Activated T-cell treated with anti-CD3 and anti-CD28 coated beads, Interleukin-2, amount 50 U/mL, for 48 hours (primary cell): ENCODE measurements at places on chromosomes 3 and 15.

DNA sequence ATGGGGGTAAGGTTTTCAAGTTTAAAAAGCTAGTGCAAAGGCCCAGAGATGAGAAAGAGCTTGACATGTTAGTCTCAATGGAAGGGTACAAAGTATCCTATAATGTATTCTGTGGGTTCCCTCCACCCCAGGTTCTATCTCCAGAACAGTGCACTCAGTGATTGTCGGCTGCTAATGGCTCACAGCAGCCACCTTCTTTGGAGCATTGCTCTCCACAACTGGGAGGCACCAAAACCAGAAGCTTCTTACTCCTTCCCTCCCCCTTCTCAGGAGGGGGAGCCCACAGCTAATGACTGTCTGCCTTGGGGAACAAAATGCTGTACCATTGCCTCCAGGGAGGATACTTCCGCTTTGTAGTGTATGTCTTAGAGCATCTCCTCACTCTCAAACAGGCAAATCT, 439.4 kb upstream of the RBMS3 start:
- DNase-seq, result peak; percentile 40

GRCh38 chr15:61195116-61196002, 33.7 kb downstream of the RORA start:
- peak; percentile 21 for DNase-seq

DNA sequence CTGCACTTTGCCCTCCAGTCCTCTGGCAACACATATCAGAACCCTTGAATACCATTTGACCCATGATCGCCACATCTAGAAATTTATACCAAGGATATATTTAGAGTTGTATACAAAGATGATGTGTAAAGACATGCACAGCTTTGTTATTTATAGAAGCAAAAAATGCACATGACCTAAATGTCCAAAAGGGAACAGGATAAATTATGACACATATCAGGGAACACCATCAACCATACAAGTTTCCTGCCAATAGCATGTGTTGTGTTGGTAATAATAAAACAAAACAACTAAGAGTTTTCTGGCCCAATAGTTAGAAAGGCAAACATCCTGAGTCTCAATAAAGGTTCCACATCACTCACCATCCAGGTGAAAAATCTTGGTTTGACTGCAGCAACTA, 51.5 kb downstream of the AAGAB start:
- DNase-seq, result no peak

DNA sequence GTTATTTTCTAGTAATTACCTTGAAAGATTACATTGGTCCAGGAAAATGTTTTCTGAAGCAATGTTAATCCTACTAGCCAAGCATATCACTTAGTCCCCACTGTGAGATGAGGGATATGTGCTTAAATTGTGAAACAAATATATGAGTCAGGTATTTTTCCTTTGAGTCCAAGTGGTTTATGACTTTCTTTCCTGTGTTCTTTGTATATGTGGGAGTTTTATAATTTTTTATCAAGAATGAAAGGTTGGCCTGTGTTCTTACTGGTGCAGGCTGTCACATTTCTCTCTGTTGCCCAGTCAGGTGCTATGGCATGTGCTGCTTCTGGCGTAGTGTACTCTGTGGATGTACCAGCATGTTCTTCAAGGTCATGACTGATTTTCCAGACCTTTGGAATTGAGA, 147.4 kb downstream of the CMSS1 start:
- no peak for DNase-seq

GRCh38 chr3:188006726-188007393, 147.1 kb upstream of the LPP start:
- DNase-seq, result no peak

DNA sequence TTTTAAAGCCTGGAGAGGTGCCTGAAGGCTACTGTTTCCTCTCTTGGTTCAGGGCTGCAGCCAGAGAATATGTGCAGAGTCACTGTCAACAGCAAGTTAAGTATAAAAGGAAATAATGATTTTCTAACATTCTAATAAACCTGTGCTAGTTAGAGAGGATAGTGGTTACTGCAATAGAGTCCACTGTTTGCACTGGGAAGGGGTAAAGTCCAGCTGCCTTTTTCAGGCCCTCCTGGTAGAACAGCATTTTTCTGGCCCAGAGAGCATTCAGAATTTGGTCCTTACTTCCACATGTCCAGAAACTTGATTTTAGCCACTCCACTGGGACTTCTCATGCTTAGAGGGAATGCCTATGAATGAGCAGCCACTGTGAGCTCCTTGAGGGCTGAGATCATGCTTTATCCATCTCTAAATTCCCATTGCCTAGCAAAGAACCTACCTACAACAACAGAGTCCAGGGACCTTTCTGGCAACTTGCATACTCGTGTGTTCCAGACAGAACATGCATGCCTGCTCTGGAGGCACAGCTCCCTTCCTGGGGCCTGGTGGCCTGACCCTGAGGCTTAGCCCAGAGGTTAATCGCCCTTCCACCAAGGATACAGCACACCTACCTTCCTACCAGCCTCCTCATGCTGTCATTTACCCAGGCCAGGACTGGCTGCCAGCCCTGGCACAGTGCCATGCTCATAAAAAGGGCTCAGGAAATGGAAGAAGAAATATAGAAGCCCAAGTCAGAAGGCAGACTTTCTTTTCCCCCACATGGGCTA, 50.3 kb upstream of the ATP13A3 start:
- no peak for DNase-seq

DNA sequence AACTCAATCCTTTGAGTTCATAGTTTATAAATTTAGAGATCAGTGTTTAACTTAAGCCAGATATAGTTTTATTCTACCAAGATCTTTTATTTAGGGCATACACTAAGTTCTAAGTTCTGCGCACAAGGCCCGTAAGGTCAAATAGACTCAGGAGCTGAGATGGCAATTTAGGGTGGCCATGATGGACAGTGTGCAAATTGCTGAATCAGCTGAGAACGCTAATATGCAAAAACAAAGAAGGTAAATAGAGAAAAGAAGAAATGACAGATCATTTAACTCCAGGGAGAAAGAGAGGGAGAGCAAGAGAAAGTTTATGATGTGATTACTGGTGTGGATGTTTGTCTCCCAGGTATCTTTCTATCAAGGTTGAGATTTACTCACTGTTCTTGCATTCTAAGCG, 678.5 kb downstream of the OTOL1 start:
- DNase-seq, result no peak

DNA sequence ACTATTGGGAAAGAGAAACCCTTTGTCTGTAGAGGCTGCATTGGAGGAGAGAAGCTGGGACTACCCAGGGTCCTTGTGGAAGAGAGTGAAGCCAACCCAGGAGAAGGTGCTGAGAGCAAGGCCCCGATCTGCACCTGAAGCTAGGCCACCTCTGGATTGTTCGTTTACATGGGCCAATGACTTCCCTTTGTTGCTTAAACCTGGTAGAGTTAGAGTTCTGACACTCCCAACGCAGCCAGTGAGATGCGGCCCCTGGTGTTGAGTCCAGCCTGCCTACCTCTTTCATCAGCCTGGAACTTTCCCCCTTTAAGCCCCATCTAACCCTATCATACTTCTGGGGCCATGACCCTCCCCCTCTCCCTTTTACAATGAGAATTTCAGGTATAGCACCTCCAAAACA, 30.8 kb downstream of the CCDC13 start:
- no peak for DNase-seq
